Smooth muscle cell of the brain vasculature (primary cell): ENCODE measurements at places on chromosomes 2 and 18.
A peak's percentile ranks its signal among the peaks of the same experiment; 100 is the strongest.

DNA sequence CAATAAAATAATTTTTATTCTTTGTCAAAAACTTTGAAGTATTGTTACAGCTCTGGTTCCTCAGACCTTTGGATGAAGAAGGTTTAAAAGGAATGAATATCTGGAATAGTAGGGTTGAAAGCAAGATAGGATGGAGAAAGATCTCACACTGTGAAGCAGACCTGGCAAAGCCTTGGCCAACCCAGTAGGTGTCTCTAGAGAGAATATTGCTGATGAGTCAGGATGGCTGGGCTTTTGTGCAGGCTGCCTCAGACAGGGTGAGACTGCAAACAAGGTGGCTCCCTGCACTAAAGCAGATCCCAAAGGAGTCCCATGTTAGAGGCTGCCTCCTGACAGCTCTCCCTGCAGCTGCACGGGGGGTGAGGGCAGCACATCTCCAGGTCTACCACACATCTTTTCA is 226.0 kb upstream of the ITGA4 start:
- DNase-seq = no peak

DNA sequence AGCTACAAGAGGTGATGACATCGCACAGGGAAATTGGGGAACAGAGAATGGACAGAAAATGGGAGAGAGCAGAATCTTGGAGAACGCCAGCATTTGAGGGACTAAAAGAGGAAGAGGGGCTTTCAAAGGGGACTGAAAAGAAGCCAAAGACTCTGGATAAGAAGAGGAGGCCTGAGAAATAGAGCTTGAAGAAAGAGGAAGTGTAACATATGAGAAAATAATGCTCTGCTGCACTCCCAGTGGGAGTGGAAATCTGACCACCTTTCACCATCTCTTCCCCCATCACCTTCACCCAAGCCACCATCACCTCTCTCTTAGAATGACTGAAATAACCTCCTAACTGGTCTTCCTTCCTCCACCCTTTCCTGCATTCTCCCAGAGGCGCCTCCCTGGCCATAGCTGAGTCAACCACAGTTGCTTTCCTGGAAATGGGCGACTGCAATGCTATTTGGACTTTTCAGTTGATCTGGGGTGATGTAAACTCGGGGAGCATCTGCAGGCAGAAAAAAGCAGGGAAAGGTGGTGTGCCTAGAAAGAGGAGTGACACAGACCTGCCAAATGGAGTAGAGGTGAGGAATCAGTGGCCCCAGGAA is 16.8 kb downstream of the CXCR1 start:
- no peak for DNase-seq

- no peak for DNase-seq
These were observed 339.1 kb downstream of the SOX11 start for GRCh38 chr2:6031200-6031867.

DNA sequence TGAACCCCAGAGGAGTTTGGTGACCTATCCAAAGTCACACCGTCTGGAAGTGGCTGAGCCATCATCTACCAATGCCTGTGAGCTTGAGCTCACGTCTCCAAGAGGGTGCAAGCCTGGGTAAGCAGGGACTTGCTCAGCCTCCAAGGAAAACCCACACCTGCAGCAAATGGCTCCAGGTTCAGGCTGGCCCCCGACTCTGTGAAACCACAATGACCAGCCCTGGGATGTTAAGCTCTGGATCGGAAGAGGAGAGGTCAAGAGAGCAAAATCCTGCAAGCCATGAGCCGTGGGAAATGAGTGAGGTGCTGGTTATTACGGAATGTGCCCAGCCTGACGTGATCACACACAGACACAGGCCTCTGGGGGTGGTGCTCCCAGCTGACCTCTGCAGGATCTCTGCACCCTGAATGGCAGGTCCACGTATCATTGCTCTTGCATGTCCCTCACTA is 94.1 kb upstream of the OTOS start:
- no peak for DNase-seq

- DNase-seq = no peak
These were observed 779 bp downstream of the MALL start for GRCh38 chr2:110114831-110115255.

- DNase-seq = no peak
These were observed 212.1 kb upstream of the ZNF521 start for GRCh38 chr18:25563816-25564683.

- no peak for DNase-seq
These were observed 46.4 kb upstream of the SIX3 start for GRCh38 chr2:44895061-44895460.

GRCh38 chr18:36329684-36330434 is 32.3 kb downstream of the FHOD3 start:
- no peak for DNase-seq

- DNase-seq = no peak
These were observed 819.7 kb upstream of the ZEB2 start for GRCh38 chr2:145339646-145340045.

- no peak for DNase-seq
These were observed 196.0 kb downstream of the ZEB2 start for GRCh38 chr2:144323946-144324345.

GRCh38 chr2:177031438-177032180 is 181.0 kb upstream of the HNRNPA3 start:
- no peak for DNase-seq

DNA sequence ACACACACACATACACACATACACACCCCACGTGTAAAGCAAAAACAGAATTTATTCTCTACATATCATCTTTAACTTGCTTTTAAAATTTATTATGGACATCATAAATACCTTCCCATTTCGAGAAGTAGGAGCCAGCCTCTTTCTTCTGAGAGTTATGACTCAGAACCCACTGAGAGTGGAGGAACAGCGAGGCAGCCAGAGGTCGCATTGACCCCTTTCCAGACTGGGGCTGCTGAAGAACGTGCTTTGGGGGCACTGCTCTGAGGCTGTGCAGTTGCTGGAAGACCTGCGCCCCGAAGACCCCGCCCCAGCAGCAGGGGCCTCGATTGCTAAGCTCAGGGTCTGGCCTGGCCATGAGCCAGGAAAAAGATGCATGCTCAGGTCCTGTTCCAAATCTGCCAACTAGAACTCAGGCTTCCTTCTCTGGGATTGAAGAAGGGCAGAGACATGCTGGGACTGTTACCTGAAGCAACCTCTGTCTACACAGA is 133.8 kb upstream of the TWIST2 start:
- no peak for DNase-seq

- DNase-seq = no peak
These were observed 122.4 kb upstream of the ZNF236 start for GRCh38 chr18:76699923-76700322.

- no peak for DNase-seq
These were observed 37.5 kb upstream of the SERPINB2 start for GRCh38 chr18:63850020-63850419.

DNA sequence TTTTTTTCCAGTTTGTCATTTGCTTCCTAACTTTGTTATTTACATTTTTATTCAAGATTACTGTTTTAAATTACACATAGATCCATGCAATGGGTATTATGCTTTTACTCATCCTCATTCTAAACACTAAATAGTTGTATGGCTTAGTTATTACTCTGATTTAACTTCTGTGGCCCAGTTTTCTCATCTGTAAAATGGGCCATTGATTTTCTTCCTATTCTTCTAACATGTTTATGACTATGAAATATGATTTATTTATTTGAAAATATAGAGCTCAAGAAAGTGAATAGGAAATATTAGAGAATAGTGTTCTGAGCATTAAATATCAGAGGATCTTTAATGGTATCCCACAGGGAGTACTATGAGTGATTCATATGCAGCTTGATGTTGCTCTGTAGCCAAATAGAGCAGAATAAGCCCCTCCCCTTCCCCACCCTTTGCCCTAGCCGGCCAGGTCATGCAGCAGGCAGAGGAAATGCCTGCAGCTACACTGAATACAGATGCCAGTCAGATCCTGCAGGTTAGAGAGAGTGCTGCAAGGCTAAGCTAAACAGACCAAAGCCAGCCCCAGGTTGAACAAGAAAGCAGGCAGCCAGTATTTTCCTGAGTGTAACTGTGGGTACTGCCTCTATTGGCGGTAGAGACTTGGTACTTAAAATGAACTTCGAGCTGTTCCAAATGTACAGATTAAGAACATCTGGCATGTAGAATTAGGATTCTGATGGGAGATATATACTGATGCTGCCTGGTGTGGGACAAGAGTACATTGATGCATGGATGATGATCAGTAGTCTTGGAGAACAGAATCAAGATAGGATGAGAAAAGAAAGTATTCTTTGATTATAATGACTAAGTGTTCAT is 11.7 kb upstream of the ACYP2 start:
- DNase-seq = peak; percentile 74

DNA sequence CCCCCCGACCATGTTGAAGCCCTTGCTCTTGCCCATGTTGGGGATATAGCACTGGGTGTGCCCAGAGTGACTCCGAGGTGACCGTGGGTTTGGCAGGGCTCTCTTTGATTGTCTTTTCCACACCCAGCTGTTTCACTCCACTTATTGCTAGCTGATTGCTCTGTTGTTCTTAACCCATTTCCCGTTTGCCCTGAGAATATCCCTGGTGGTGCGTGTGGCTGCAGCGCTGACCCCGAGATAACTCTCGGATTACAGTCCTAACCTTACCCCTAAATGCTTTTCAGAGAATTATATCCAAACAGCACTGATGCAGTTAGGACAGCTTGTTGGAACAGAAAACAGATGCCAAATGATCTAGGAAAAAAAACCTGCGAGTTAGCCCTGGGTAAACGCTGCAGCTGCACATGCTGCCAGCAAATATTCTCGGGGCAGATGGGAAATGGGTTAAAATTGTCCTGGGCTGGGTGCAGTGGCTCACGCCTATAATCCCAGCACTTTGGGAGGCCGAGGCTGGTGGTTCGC is 34.3 kb upstream of the SNORC start:
- DNase-seq = no peak

GRCh38 chr18:62280786-62281185 is 44.3 kb upstream of the TNFRSF11A start:
- DNase-seq = no peak

GRCh38 chr2:180753809-180754761 is 226.3 kb upstream of the UBE2E3 start:
- no peak for DNase-seq

DNA sequence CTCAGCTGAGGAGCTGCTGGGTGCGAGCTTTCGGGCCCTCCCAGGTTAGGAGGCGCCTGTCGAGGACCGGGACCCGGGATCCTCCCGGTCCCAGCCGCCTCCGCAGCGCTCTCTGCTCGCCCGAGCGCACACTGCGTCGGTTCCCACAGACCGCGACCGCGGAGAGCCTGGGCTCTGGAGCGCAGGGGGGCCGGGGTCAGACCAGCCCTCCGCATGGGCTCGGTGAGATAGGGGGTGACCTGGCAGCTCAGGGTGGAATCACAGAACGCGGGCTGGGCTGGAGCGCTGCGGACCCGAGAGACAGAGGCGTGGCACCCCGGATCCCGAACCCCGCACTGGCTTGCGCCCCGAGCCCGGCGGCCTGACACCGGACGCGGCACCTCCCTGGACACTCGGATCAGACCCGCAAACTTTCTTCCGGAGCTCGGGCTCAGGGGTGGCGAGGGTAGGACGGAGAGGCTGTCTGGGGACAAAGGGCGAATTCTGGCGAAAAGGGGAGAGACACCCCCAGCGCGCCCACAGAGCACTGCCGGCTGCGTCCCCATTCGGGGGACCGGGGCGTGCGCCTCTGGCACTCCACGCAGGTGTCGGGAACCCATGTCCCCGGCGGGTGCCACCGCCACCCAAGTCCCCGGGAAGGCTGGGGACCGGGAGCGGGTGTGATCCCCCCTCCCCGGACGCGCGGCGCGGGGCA is 612 bp downstream of the DIPK1C start:
- DNase-seq = no peak

DNA sequence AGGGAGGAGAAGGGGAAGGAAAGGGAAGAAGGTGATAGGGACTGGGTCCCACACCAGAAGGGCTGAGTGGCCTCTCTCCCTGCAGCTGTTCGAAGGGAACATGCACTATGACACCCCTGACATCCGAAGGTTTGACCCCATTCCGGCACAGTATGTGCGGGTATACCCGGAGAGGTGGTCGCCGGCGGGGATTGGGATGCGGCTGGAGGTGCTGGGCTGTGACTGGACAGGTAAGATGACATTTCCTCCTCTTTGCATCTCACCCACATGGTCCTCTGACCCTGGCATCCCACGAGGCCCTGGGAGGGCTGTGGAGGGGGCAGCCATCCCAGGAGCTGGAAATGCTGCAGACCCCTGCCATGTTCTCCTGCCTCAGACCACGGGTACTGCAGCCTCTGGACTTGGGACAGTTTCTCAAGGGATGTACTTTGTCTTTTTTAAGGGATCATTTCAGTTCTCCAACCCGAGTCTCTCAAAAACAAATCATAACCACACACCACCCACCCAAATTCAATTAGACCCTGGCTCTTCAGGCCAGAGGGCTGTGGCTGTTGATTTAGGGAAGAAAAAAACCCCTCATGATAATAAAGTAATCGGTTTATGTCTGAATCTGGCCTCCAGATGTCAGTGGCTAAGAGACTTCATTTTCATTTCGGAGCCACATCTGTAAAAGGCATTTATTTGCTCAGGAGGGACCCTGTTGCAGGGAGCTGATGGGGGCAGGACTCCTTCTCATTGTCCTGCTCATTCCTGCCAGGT is 63.5 kb downstream of the NRP2 start:
- no peak for DNase-seq

GRCh38 chr18:12433829-12434540 is 26.3 kb downstream of the PRELID3A start:
- DNase-seq = no peak

DNA sequence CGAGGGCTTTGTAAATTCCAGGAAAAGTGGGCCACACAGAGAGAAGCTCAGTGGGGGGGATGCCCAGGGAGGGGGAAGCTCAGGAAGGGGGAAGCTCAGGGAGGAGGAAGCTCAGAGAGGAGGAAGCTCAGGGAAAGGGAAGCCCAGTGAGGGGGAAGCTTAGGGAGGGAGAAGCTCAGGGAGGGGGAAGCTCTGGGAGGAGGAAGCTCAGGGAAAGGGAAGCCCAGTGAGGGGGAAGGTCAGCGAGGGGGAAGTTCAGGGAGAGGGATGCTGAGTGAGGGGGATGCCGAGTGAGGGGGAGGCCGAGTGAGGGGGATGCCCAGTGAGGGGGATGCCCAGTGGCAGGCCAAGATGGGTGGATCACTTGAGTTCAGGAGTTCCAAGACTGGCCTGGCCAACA is 821 bp upstream of the CHRNG start:
- DNase-seq = no peak

GRCh38 chr2:95060446-95061118 is 35.1 kb downstream of the MAL start:
- DNase-seq = no peak
